Stimulated activated CD4-positive, alpha-beta T cell treated with anti-CD3 and anti-CD28 coated beads, TNF-alpha, amount 100 ng/mL, for 4 hours (primary cell): ENCODE measurements at places on chromosomes 3 and 15.

DNA sequence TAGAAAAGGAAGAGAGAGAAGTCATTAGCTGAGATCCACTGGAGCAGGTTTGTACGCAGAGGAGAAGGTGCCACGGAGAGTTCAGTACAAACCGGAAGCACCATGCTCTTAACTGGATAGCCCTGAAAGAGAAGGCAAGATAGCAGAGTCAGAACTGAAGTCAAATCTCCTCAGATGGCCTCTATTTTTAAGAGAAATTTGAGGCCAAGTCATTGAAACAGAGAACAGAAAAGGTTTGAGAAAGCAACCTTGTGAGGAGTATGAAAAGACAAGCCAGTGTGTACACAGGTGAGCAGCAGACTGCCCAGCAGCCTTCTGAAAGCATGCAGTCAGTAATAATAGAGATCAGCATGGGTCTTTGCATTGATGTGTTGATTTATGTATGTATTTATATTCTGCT is 66.1 kb upstream of the SPRED1 start:
- DNase-seq = no peak

- no peak for DNase-seq
Observed at GRCh38 chr15:56337084-56337725, 28.0 kb upstream of the TEX9 start.

DNA sequence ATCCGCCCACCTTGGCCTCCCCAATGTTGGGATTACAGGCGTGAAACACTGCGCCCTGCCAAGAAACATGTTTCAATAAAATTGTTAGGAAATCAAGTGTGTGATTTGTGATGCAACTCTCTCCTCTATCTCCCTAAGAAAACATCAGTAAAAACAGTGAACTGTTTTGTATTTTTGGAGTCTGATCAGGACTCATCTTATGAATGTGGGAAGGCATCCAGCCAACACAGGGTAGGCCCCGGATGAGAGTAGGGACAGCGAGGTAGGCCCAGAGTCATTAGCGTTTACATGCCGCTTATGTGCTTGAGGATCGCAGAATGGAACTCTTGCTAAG is 884 bp upstream of the GLYCTK start:
- DNase-seq = no peak

DNA sequence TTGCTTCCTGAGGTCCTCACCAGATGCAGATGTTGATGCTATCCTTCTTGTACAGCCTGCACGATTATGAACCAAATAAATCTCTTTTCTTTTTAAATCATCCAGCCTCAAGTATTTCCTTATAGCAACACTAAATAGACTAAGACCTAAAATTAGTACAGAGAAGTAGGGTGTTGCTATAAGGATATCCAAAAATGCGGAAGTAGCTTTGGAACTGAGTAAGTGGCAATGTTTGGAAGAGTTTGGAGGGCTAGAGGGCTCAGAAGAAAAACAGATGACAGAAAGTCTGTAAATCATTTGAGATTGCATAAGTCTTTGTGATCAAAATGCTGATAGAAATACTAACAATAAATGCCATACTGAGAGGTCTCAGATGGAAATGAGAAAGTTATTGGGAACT is 894.9 kb downstream of the DIPK2A start:
- no peak for DNase-seq

DNA sequence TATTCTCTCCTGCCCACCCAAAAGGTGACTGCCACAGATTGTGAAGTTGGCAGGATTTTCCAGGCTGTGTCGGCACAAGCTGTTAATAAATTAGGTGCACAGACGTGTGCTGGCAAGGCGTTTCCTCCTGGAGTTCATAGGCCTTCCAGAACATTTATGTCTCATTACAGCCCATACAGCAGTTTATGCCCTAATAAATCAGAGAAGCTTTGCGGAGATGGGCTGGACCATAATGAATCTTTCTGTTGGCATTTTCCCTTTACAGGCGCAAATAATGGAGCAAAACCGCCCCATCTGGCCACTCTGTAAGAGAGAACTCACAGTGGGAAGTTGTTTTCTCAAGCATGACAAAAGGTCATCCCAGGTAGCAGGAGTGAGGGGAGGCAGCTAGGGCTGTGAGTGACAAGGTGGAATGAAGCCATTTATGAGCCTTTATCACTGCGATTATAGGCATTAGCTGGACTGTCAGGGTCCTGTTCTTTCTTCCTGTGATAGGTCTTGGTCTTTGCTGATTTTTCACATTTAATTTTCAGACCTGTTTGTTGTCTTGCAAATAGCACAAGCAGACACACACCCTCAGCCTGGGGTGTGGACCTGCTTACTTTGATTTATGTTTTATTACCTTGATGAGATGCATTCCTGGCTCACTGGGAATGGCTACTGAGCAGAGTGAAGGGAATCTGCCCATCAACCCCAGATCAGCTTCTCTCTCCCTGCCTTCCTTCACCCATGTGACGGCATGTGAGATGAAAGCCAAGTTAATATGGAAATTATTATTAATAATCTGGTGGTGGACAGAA is 257.5 kb downstream of the LRTM1 start:
- DNase-seq = no peak

- no peak for DNase-seq
Observed at GRCh38 chr15:72382146-72382545, 6.3 kb upstream of the HEXA start.

GRCh38 chr3:170725285-170725731 is 139.4 kb upstream of the SLC7A14 start:
- no peak for DNase-seq

DNA sequence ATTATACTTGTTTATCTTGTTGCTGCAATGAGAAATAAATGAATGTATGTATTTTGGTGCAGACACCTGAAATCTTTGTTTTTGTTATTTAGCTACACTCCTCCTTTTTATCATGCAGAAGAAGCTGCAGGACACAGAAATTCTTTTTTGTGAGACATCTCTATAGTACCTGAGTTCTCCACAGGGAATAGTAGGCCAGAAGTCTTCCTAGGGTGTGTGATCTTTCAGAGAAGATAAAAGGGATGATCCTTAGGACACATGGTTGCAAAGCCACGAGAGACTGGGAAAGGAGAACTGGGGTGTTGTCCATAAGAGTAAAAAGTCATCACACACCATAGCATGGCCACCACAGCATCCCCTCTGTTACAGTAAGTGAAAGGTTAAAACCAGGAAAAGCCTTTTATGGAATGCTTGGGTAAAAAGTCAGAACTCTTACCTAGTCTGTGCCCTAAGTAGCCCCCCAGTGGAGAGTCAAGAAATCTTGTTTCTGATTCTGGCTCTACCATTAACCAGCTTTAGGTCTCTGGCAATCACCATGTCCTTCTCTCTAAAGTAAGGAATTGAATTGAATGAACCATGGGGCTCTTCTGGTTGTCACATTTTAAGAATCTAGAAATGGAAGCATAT is 31.9 kb upstream of the ADGRG7 start:
- DNase-seq = no peak

DNA sequence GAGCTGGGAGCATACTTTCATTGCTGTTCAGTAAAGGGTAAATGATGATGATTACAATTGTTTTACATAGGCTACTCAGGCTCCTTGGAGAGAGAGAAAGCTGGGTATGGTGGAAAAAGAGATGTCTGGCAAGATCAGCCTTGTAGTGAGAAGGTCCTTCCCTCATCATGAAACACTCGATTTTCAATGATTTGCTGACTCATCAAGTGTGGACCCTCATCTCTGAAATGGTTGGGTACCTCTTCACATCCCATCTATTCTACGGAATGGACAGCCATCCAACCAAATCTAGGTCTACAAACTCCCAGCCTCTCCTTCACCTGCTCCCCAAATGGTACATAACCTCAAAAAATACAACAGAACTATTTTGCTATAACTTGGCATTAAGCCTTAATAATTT is 370.5 kb upstream of the WNT5A start:
- no peak for DNase-seq

DNA sequence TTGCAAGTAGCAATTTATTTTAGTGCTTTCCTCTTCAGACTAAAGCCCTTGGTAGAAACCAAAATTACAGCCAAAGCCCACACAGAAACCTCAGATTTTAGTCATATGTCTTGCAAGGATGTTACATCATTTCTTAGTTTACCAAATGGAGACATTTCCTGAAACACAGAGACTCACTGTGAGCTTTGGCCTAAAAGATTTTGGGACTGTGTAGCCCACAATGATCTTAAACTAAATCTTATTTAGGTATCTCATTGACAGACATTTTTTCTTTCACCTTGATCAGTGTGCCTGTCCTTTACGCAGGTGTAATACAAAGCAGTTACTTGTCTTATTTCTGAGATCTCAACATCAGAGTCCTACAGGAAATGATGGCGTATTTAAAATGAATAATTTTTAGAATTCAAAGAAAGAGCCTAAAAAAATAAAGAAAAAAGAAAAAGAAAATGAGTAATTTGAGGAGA is 27.8 kb upstream of the AP4E1 start:
- no peak for DNase-seq

GRCh38 chr3:134761213-134761612 is 33.8 kb upstream of the EPHB1 start:
- no peak for DNase-seq

DNA sequence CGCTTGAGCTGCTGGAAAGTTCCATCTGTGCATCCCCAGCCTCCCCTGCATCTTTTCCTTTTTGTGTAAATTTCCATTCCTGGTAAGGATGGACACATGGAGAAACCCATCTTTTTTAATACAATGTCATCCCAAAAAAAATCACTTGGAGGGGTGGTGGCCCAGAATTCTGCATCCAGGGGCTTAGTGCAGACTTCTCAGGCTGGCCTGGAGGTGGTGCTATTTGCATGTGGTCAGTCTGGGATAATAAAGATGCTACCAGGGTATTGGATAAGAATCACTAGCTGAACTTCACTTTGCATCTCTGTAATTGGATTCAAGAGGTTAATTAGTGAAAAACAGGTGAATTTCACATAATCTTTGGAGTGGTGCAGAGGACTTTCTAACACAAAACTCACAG is 1.8 kb upstream of the ZSCAN2 start:
- no peak for DNase-seq

DNA sequence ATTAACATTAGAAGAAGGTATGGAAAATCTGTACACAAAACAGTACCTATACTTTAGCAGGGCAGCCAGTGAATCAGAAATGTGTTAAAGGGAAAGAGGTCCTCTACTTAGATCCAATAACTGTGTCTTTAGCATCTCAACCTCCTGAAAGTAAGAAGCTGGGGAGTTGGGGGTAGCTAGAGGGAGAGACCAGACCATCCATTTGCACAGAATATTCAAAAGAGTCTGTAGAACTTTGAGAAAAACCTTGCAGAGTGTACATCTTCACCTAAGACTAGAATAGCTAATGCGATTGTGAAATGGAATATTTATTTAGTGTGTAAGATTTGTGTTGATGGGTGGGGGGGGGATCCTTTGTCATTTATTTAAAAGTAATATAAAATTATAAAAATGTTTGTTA is 124.8 kb downstream of the RBPMS2 start:
- DNase-seq = no peak

- no peak for DNase-seq
Observed at GRCh38 chr15:27119695-27120266, 148.8 kb downstream of the GABRG3 start.

GRCh38 chr15:70910958-70911357 is 18.3 kb downstream of the LRRC49 start:
- DNase-seq = no peak
